ENCODE measurements at places on chromosomes 2 and 18. TPM values are rescaled to one million over a fixed set of nuclear protein-coding genes. Genes with fewer than 3 reads are reported as not detected.

Gene ZEB2
- 138 TPM for polyA plus RNA-seq

Gene CCDC148
- 8.2 TPM for polyA plus RNA-seq

Gene CARF
- polyA plus RNA-seq = 16.2 TPM

Gene RAD51AP2
- polyA plus RNA-seq = 0.20 TPM

Gene GALNT14
- 47.3 TPM for polyA plus RNA-seq

Gene HAAO
- polyA plus RNA-seq = 31.5 TPM

Gene ABCG5
- polyA plus RNA-seq = 0.55 TPM

Gene GREB1
- 10.8 TPM for polyA plus RNA-seq

Gene ZNF804A
- 2.0 TPM for polyA plus RNA-seq

Gene ZBTB7C
- polyA plus RNA-seq = 13.9 TPM

Gene TBR1
- not detected for polyA plus RNA-seq

Gene RIT2
- not detected for polyA plus RNA-seq

Gene KLHL29
- polyA plus RNA-seq = 8.8 TPM

Gene PFN4
- 1.6 TPM for polyA plus RNA-seq

Gene VSNL1
- polyA plus RNA-seq = 6.1 TPM

Gene SERPINB11
- polyA plus RNA-seq = not detected

Gene DYSF
- polyA plus RNA-seq = 20.5 TPM

Gene GALNT5
- polyA plus RNA-seq = 0.67 TPM

Gene SLC9A4
- 8.1 TPM for polyA plus RNA-seq

Gene DCDC2C
- polyA plus RNA-seq = 0.31 TPM

Gene KRTCAP3
- 5.6 TPM for polyA plus RNA-seq

All from right renal cortex interstitium (tissue), 3 donors.